ENCODE measurements at places on chromosomes 2 and 18.

- no peak for DNase-seq
These were observed 228.6 kb downstream of the TNS1 start for GRCh38 chr2:217774232-217774631.

DNA sequence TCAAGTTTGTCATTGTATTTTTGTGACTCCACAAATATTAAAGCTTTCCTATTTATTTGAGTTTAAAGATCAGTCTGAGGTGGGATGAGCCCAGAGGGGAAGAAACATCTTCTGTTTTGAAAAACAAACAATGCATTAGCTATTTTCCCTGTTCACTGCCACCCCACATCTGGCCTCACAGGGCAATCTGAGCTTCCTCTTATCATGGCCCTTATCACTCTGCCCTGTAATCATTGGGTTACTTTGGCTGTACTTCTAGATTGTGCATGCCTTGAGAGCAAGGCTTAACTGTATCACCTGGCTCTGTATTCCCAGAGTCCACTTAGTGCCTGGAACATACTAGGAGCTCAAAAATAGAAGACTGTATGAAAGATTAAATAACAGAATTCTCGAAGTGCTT lies 241.6 kb upstream of the NT5C1B start:
- DNase-seq, result no peak

- DNase-seq, result no peak
These were observed 4.2 kb downstream of the FZD5 start for GRCh38 chr2:207765547-207765946.

- no peak for DNase-seq
These were observed 96.4 kb upstream of the TEKT4 start for GRCh38 chr2:94774851-94775250.

DNA sequence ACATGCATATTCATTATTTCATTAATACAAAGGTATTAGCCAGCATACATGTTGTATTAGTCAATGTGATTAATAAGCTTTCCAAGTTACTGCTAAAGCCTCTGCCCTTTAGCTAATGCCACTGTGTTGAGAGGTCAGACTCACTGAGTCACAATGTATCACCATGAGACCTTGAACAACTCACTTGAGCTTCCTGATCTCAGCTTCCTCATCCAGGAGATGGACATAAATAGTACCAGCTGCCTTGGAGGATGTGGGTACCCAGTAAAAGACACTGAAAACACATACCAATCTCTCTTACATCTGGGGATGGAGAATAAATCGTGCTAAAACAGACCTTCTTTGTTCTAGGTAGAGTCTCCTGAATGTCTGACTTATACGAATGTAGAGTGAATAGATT lies 224.6 kb downstream of the EPHA4 start:
- DNase-seq, result no peak

DNA sequence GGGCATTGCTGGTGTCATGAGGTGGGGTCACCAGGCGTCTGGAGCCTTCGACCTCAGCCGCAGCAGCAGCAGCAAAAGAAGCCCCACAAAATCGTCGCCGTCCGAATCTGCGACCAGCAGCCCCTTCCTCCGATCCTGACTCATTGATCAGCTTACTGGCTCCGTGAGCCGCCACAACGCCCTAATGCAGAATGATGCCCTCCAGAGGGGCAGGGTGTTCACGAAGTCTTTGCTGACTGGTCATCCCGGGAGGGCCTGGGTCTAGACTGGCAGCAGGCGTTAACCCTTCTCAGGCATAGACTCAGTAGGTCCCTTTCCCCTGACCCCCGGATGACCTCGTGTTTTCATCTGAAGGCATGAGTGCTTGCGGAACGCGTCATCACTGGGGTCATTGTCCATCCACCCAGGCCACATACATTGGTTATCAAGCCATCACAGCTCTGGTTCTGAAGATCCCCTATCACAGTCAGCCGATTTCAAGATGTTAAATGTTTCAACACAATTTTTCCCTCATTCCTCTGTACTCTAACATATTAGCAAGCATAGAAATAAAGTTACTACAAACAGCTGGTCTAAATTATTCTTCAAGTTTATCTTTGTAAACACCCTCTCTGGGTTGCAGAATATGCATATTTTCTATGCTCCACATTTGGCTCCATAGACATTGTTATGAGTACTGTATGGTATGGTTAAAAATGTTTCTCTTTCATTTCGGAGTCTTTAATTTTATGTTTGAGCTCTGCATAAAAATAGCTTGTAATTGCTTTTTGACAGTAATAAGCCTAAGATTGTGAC lies 83.3 kb upstream of the SALL3 start:
- DNase-seq, result no peak

GRCh38 chr18:54181856-54182602 lies 42.4 kb downstream of the MBD2 start:
- no peak for DNase-seq

GRCh38 chr2:120988700-120989511 lies 253.2 kb downstream of the GLI2 start:
- no peak for DNase-seq

DNA sequence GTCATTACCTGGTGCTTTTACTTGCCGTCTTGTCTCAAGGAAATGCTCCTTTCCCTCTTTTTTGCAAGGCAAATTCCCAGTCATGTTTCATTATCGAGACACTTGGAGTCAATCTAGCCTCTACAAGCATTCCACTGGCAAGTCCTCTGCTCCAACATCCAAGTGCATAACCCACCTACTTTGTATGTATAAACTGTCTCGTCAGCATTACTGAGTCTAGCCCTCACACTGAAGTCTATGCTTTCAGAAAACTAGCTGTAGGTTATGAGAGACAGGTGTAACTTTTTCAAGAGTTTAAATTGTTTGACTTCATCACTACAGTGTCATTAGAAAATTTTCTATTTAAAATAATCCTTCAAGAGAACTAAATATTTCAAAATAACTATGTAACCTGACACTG lies 319.2 kb downstream of the NBAS start:
- DNase-seq, result no peak

DNA sequence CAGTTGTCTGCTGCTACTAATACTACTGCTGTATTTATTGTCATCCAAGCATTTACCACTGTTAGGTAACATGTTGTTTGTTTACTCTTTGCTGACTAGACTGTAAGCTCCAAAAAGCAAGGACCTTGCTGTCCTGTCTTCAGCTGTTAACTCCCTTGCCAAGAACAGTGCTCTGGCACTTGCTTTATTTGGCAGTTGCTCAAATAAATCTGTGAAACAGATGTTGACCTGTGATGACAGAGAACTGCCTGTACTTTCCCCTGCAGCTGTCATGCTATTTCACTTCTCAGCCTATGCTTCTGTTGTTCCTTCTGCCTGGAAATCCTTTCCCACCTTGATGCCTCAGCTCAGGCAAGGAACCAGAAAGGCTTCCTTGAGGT lies 181.2 kb downstream of the ATAD2B start:
- no peak for DNase-seq

- no peak for DNase-seq
These were observed 487.2 kb downstream of the BCL11A start for GRCh38 chr2:60066096-60066839.

- DNase-seq, result no peak
These were observed 7.9 kb upstream of the TEX51 start for GRCh38 chr2:126890551-126891450.

DNA sequence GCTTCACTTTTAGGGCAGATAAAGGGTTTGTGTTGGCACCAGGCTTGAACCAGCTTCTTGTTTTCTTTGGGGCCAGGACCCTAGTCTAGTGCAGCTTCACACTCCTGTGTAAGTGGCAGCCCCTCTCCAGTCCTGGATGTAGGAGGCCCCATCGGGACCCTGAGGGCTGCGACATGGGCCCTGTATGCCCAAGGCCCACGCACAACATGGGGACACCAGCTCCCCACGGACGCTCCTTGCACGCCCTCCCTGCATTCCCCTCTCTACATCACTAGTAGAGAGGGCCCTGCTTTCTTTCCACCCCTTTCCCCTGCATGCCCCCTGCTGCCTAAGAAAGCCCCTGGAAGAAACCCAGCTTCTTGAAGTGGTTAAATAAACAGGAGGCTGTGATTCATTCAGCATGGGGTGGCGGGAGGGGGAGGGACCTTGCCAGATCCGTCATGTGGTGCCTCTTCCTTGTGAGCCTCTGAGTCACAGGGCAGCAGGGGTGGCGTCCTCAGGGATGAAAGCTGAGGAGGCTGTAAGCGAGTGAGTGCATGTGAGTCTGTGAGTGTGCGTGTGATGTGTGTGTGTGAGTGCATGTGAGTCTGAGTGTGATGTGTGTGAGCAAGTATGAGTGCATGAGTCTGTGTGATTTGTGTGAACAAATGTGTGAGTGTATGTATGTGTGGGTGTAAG lies 42.5 kb downstream of the COPS8 start:
- no peak for DNase-seq
